ENCODE measurements at places on chromosomes 2 and 18.

DNA sequence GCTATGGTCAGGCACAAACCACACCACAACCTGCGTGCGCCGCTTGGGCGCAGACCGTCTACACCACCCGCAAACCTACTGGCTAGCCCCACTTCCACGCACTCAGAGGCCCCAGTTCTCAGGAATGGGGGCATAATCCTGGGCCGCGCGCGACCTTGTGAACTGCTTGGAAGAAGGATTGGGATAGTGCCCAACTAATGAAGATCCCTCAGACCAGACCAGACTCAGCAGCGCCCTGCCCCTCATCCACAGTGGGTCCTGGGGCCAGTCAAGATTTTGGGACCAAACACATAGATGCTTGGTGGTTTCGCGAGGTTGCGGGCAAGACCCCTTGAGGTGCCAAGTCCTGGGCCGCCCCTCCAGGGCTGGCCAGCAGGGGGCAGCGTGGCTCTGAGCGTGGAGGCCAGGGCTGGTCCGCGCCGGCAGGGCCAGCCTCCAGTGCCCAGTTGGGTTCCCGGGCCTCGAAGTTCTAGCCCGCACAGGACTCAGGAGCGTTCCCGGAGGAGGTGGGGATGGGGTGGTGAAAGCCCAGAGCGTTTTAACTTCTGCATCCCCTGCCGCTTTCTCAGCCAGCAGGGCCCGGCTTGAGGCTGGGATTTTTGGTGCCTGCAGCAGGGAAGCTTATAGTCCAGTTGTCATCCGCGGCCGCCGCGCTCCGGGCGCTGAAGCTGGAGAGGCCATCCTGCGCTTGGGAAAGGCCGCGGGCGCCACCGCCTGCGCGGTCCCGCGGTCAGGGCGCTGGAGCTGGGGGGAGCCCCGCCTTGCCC, 8.3 kb downstream of the OSR1 start:
- peak; percentile 19 for ATAC-seq

- ATAC-seq, result no peak
These were observed 319.9 kb upstream of the ID2 start for GRCh38 chr2:8361930-8362329.

GRCh38 chr2:121969766-121970639, 214.6 kb downstream of the TSN start:
- ATAC-seq, result no peak

GRCh38 chr2:174281736-174282135, 33.4 kb upstream of the OLA1 start:
- ATAC-seq, result no peak

Data from gastroesophageal sphincter (tissue), 4 donors.